ENCODE measurements at places on chromosomes 6 and 20. TPM values are rescaled to one million over a fixed set of nuclear protein-coding genes. Genes with fewer than 3 reads are reported as not detected.
A peak's percentile ranks its signal among the peaks of the same experiment; 100 is the strongest.

GRCh38 chr20:62704341-62704948 lies 4.2 kb upstream of the NTSR1 start:
- peak; percentile 97 for DNase-seq

DNA sequence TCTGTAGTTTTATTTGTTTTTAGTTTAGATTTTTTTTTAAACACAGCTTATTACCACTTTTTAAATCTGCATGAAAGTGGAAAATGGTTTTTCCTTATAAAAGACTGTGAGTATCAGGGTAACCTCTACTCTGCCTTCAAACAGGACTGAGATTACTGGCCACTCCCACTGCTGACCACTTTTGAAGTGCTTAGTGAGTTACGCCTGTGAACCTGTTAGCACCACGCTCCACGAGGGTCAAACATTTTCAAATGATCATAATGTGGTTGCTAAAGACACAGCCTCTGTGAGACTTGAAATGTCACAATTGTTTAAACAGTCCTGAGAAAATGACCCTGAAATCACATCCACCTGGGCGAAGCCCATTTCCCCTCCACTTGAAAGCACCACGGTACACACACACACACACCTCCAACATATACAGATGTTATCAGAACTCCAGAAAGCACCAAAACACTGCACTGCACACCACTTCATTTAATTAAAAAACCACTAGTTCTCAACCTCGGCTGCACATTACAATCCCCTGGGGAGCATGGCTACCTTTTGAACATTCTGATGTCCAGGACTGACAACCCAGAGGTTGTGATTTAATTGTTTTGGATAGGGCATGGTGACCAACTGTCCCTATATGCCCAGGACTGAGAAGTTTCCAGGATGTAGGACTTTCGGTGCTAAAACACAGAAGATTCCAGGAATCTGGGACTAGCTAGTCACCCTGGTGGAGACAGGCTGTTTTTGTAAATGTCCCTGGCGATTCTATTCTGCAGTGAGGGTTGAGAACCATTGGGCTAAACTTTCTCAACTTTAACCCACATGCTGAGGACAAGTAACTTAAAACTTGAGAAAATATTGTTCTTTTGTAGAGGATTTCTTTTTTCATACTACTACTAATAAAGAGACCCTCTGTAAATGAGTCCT lies 176.4 kb upstream of the MYLIP start:
- no peak for DNase-seq

GRCh38 chr20:51508158-51508557 lies 34.4 kb downstream of the NFATC2 start:
- no peak for DNase-seq

KIF6 gene
- total RNA-seq, result 2.7 TPM

- no peak for DNase-seq
Measured at GRCh38 chr6:74287932-74288331, 591.9 kb downstream of the CD109 start.

AIF1 gene
- not detected for total RNA-seq

GRM4 gene
- total RNA-seq, result not detected

CD93 gene
- total RNA-seq, result 1.5 TPM

HLA-DOA gene
- total RNA-seq, result not detected

GRCh38 chr6:100923481-100924165 lies 42.5 kb upstream of the ASCC3 start:
- DNase-seq, result peak; percentile 13

PLA2G7 gene
- total RNA-seq, result 0.57 TPM

DNA sequence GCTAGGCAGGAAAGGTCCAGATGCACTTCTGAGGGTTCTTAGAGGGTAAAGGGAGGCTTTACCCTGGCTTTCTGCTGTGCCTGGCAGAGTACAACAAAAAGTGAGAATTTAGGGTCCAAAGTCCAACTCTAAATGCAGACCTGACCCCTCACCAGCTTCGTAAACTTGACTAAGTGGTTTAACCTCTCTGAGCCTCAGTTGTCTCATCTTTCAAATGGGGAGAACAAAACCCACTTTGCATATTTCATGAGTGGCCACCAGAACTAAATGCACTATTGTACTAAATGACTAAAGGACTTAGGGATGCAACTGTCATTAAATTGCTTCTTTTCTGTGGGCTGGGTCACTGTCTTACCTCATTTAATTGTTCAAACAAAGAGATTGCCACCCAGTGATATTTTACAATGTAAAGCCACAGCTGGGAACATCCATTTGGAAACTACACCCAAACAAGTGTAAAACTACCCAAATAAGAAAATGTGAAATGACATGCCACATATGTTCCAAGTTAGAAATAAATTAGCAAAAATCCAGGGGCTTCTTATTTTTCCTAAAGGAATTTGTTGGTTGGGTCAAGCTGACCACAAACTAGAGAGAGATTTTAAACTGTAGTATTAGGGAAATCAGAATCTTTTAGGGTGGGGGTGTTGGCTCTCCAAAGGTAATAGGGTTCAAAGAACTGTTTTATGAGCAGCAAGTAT lies 48.3 kb upstream of the RIN2 start:
- DNase-seq, result no peak

DNA sequence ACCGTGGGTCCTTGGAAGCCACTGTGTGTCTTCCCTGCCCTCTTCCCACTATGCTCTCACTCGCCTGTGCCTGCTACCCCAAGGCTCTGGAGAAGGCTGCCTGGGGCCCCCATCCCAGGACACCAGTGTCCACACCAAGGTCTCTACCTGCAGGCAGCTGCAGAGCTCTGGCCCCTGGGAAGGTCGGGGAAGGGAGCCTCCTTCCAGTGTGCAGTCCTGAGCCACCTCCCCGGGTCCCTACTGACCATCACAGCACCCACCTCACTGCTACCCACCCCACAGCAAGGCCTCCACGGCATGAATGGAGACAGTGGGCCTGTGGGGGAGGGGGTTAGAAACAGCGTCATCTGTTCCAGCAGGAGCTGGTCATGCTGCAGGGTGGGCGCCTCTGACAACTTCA lies 35.6 kb downstream of the RBM38 start:
- no peak for DNase-seq

DNA sequence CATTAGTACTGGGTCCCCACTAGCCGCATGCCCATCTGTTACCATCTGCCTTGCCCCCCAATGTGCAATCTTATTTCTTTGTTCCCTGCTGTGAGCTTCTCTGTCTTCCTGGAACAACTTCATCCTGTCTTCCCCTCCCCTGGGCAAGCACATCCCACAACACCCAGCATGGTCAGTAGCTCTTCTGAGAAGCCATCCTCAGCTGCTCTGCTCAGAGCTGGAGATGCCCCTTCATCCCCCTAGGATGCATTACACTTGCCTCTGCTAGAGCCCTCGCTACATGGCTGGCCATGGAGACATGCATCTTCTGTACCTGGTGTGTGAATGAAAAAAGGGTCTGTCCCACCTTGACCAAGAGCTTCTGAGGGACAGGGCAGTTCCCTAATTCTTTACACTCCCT lies 141.2 kb downstream of the CDC5L start:
- no peak for DNase-seq

DNA sequence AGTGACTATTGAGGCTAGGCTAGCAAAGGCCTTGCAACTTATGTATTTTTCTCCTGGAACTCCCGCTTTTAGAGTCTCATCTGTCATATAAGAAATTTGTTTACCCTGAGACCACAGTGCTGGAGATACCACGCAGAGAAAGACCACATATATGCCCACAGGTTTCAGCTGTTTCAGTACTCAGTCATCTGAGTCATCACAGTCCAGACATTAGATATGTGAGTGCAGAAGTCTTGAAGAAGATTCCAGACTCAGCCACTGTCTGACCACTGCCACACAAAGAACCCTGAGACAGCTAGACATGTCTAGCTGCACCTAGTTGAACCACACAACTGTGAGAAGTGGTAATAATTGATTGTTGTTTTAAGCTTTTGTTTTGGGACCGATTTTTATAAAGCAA lies 648.3 kb downstream of the EPM2A start:
- DNase-seq, result peak; percentile 56

HLA-DRB5 gene
- total RNA-seq, result not detected

RCAN2 gene
- total RNA-seq, result 2.3 TPM

HLA-DQB2 gene
- total RNA-seq, result not detected

DNA sequence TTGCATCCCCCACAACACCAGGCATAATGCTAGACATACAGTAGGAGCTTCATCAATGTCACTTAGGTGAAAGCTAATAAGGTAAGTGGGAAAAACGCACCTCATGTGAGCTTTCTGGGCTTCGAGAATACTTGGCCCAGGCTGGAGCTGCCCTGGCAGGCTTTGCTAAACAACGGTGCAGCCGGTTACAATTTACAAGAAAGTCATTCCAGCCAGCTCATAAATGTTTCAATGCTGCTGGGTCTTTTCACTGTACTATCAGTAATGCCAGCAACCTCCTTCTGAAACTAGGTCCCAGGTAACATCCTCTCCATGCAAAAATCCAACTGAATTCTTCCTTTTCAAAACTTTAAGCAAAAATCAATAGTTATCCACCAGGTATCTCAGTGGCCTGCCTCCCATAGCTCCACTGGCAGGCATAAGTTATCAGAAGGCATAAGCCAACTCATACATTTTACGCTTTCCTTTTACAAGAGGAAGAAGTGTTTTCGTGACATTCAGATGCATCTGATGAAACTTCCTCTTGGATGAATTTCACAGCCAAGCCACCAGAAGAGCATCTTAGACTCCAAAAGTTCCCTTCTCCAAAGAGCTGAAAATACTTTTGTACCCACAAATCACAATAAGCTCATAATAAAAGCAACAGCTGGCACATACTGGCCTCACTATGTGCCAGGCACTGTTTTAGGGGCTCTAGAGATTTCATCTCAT lies 56.3 kb downstream of the RTN4IP1 start:
- no peak for DNase-seq

DNA sequence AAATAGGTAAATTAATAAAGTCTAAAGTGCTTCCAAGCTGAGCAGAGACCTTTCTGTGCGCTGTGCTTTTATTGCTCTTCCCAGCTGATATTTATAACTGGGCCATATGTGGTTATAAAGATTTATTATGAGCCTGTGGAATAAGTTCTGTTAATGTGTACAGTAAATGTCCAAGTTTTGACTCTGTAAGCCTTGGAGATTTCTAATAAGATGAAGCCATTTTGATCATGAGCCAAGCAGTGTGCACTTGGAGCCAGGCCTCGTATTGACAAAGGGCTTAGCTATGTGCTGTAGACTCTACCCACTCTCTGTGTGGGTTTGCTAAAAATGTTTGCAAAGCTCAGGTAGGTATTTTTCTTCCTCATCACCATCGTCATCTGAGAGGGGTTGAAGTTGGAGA lies 361.1 kb downstream of the FOXA2 start:
- DNase-seq, result no peak

SIRPD gene
- not detected for total RNA-seq

DNA sequence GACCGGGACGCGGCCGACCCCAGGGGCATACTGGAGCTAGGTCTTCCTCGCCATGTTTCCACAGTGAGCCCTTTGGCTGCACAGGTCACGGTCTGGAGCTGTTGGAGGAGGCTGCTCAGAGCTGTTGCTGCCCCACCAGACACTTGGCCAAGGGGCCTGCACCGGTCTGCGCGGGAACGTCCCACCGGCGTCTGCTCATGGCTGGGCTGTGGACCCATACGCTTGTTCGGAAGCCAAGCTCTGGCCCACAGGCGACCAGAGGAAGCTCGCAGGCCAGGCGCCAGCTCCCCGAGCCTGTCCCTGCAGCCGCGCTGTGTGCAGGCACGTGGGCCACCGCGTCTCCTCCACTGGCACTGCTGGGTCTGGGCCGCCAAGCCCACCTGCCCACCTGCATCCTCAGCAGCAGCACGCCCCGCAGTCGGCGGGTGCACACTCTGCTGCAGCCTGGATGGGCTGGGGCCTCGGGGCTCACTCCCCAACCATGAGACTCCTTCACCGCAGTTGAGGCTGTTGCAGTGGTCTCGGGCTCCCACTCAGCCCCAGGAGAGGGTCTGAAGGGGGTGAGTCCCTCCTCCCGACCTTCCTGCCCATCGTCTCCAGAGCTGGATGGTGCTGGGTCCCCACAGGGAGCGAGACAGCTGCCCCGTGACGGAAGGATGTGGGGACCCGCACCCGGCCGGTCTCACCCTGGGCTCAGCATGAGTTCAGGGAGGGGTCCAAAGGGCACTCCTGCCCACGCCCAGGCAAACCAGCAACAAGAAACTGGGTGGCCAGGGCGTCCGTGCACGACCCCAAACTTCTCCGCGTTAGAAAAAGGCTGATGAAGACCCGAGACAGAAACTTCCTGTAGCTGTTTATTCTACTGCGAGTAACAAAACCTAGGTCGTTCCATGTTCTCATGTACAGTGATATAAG lies 15.5 kb upstream of the TCFL5 start:
- peak; percentile 16 for DNase-seq

SLC2A10 gene
- total RNA-seq, result 27.6 TPM

GRCh38 chr6:85676086-85676729 lies 33.5 kb upstream of the SYNCRIP start:
- peak; percentile 18 for DNase-seq

GRCh38 chr20:57709823-57710799 lies at the start of gene PMEPA1:
Gene PMEPA1 (minus strand): TSS chr20:57710015. CDS start chr20:57709582, 433 bp downstream.
- DNase-seq, result peak; percentile 98

BANF2 gene
- total RNA-seq, result not detected

- DNase-seq, result no peak
Measured at GRCh38 chr6:152981989-152982903, 595 bp downstream of the FBXO5 start.

GRCh38 chr6:99393366-99393697 lies 663 bp downstream of the COQ3 start:
- DNase-seq, result no peak

GRCh38 chr20:51305316-51306052 lies 237.0 kb downstream of the NFATC2 start:
- no peak for DNase-seq

DNA sequence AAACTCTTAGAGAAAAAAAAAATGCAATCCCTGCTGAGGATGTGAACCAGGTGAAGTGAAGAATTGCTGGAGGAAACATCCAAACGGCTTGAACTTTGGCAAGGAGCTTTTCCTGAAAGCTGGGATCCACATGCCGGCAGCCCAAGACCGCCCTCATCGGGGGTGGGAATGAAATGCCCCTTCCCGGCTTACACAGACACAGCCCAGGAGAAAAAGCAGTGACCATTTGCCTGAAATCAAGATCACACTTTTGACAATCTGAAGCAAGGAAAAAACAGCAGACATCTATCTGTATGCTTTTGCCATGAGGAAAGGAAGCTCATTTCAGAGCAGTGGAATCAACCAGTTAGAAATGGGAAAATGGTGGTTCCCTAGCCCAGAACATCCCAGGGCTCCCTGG lies 254.5 kb downstream of the TAF4 start:
- DNase-seq, result no peak

TLDC2 gene
- not detected for total RNA-seq

CCN5 gene
- total RNA-seq, result not detected

DNA sequence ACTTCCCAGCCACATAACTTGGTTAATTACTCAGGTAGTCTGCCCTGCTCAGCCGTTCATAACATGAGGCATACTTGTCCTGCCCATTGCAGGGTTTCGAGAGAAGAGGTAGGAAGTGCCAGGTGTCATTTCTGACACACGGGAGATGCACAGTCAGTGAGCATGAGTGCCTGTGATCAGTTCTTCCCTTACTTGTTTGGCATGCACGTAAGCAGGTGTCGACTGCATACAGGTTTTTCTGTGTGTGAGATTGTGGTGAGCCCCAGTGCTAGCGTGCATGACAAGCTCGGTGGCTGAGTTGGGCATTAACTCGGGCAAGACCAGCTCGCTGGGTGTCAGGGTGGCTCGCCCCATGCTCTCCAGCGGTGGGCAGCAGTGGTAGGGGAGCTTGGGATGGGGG lies 51.2 kb upstream of the SLC22A1 start:
- no peak for DNase-seq

Measured in M059J (cell line).